ENCODE measurements at places on chromosomes 2 and 18.

DNA sequence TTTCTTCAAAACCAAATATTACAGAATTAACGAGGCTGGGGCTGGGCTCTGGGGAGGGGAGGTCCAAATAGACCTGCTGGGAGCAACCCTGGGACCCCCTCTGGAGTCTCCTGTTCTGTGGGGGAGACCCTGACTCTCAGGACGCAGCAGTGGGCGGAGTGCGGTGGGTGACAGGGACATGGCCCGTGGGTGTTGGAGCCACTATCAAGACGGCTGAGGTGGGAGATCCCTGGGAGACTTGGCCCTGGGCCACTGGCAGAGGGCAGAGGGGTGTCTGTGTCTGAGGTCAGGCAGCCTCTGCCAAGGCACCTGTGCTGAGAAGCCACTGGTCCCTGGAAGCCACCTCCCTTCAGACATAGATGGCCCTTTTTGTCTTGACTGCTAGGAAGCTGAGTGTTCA is 79.5 kb upstream of the CTDP1 start:
- no peak for DNase-seq

DNA sequence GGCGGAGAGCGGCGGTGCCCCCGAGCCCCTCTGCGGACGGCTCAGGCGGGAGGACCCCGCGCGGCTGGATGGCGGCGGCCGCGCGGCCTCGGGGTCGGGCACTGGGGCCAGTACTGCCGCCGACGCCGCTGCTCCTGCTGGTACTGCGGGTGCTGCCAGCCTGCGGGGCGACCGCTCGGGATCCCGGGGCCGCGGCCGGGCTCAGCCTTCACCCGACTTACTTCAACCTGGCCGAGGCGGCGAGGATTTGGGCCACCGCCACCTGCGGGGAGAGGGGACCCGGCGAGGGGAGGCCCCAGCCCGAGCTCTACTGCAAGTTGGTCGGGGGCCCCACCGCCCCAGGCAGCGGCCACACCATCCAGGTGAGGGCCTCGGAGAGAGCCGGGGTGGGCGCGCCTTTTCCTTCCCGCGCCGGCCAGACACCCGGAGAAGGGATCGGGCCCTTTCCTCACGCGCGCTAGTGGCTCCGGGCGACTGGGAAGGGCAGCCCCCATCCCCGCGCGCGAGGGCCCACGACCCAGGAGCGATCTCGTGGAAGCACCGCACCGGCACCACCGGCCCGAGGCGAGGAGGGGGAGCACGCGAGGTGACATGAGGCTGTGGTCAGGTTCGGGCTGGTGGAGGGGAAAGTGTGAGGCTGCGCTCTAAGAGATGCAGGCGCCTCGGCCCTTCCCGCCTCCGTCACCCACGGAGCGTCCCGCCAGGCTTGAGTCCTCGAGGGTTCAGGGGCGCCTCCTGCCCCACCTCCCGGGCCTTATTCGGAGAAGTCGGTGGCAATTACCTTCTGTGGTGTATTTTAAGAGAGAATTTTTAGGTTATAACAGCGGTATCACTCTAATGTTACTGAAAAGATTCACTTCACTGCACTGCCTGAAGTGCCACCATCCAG is 607 bp downstream of the LAMA3 start:
- no peak for DNase-seq

DNA sequence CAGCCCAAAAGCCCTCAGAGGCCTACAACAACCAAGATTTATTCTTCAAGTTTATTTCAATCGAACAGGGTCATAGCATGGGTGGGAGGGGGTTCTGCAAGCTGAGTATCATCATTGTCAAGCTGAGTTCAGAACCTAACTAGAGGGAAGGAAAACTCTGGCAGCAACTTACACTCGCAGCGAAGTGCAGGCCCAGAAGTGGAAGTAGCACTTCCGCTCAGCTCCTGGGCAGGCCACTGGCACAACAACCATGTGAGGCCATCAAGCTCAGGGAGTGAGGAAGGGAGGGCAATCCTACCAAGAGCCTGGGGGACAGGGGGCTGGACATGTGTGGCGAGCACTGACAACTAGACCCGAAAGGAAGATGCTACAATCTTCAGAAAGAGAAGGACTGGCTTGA is 4.8 kb downstream of the UXS1 start:
- no peak for DNase-seq

DNA sequence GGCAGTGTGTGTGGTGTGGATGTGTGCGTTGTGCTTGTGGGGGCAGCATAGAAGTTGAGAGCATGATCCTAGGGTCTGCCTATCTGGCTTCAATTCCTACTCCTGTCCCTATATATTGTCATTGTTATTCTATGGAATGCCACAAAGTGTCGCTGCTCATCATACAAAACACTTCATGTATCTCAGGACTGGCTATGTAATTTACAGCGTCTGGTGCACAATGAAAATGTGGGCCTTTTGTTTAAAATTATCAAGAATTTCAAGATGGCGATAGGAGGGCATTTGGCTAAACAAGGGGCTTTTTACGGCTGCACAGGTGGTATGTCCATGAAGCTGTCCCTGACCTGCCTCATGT is 3.4 kb downstream of the SERPINB2 start:
- no peak for DNase-seq

GRCh38 chr2:197209742-197210408 is 100.7 kb downstream of the ANKRD44 start:
- DNase-seq, result no peak

Measured in GOT3 (cell line).